HCT116 (cell line): ENCODE measurements at places on chromosomes 16 and 17. TPM values are rescaled to one million over a fixed set of nuclear protein-coding genes. Genes with fewer than 3 reads are reported as not detected.

TBC1D3E gene
- not detected for total RNA-seq

HSPB9 gene
- total RNA-seq = not detected

C1QL1 gene
- total RNA-seq = 3.5 TPM

QPRT gene
- 0.52 TPM for total RNA-seq

PABPN1L gene
- 0.57 TPM for total RNA-seq

MARVELD3 gene
- total RNA-seq = 20.9 TPM

GFAP gene
- total RNA-seq = not detected

SECTM1 gene
- total RNA-seq = 6.8 TPM

SLFN5 gene
- total RNA-seq = 23.7 TPM

KRTAP4-6 gene
- total RNA-seq = not detected

ANKRD40CL gene
- 0.57 TPM for total RNA-seq

- H3K4me3 ChIP-seq = no peak overlapping the region
- no peak overlapping the region for H3K27ac ChIP-seq
- H3K36me3 ChIP-seq = no peaks in the 10 kb centered on the region
- no peak for DNase-seq
Measured at GRCh38 chr16:64983963-64984362, 137.9 kb downstream of the CDH11 start.

DNA sequence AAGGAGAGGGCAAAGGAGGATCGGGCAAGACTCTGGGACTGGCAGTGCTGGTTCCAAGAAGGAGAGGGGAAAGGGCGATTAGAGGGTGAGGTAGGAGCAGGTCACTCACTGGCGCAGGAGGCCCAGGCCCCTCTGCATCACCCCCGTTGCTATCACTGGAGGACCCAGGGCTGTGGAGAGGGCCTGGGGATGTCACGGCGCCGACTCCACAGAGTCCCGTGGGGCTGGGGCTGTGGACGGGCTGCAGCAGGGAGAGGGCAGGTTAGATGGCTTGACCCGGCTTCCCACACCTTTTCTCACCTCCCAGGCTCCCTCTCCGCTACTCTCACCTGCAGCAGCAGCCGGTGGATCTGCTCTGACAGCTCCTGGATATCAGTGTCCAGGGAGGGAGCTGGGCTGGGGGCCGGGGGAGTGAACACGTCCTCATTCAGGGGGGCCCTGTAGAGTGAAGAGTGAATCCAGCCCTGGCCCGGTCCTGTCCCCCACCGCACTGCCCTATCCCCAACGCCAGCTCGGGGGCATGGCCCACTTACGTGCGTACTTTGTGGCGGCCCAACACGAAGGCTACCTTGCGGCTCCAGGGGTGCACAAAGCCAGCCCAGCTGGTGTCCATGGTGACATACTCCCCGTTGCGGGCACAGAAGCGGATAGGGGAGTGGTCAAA is 4.9 kb downstream of the PER1 start:
- no peak overlapping the region for H3K4me3 ChIP-seq
- no peaks in the 10 kb centered on the region for H3K27me3 ChIP-seq
- H3K27ac ChIP-seq = peak overlapping the region; percentile 18; the same call in 1 of the 2 replicates
- H3K4me1 ChIP-seq = peaks cover 6% of the 10 kb centered on the region

GRCh38 chr16:17403859-17404545 is 66.8 kb downstream of the XYLT1 start:
- H3K4me3 ChIP-seq = no peak overlapping the region
- no peaks in the 10 kb centered on the region for H3K36me3 ChIP-seq
- no peak overlapping the region for H3K27ac ChIP-seq
- H3K27me3 ChIP-seq = peaks cover 2% of the 10 kb centered on the region; the same call in 1 of the 2 replicates

DNA sequence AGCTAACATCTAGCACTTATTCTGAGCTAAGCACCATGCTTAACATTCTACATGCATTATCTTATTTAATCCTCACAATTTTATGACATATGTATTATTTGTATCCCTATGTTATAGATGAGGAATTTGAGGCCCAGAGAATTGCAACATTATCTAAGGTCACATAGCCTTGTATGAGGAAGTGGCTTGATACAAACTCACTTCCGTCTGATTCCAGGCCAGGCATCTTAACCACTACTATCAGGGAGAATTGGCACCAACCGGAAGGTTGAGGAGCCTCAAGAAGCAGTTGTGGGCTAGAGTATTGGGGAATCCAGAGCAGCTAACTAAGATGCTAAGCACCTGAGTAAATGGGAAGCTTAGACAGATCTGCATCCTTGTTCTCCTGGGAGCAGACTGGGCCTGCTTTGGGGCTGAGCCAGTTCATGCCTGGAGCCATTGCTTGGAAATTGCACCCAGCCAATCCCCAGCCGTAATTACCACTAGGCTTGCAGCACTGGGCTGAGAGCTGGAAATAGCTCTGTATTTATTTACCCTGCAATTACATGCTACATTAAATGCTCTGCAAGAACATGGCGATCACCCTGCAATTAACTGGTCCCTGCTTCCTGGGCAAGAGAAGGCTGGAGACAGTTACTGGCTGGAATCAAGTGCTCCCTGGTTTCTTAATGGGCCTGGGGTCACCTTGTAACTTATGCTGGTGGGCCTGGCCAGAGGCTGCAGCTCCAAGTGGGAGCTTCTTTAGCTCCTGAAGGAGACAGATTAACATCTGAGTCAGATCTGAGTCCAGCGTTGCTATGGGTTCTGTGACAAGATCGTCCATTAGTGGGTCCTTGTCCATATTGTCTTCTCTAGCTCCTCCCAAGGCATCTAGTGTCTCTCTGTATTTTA is 273.1 kb upstream of the CCL2 start:
- no peaks in the 10 kb centered on the region for H3K27me3 ChIP-seq
- no peak overlapping the region for H3K4me3 ChIP-seq
- DNase-seq = no peak
- H3K4me1 ChIP-seq = no peaks in the 10 kb centered on the region

- no peak for DNase-seq
- H3K27ac ChIP-seq = no peak overlapping the region
- H3K36me3 ChIP-seq = no peaks in the 10 kb centered on the region
Measured at GRCh38 chr16:85149776-85150175, 37.5 kb upstream of the CIBAR2 start.

DNA sequence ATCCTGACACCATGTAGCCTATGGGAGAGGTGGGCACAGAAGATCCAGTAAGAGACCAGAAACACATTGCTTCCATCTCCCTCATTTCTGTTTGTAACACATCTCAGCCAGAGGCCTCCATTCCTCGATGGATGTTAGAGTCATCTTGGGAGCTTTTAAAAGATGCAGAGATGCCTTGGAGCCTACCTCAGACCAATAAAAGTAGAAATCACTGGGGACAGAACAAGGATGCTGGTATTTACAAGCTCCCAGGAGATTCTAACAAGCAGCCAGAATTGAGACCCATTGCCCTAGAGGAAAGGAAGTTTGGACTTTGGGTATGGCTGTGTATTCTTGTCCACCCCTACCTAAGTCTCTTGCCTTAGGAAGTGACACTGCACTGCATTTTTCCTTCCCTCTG is 40.8 kb downstream of the HS3ST3A1 start:
- no peak for DNase-seq
- H3K27me3 ChIP-seq = no peaks in the 10 kb centered on the region
- no peaks in the 10 kb centered on the region; the same call in 1 of the 2 replicates for H3K4me1 ChIP-seq
- H3K36me3 ChIP-seq = no peaks in the 10 kb centered on the region

- H3K36me3 ChIP-seq = peaks cover 12% of the 10 kb centered on the region
- peak within 1 kb of the TSS; percentile 85 for H3K27ac ChIP-seq
- H3K27me3 ChIP-seq = no peaks in the 10 kb centered on the region
- H3K4me1 ChIP-seq = peaks cover 11% of the 10 kb centered on the region
- peak within 1 kb of the TSS; percentile 85 for H3K4me3 ChIP-seq
- DNase-seq = peak; percentile 96
Measured at GRCh38 chr17:75205037-75205792, at the start of gene NUP85. NUP85 (plus strand) TSS chr17:75205679; CDS start chr17:75205762, 83 bp downstream.

- no peaks in the 10 kb centered on the region for H3K27me3 ChIP-seq
- H3K27ac ChIP-seq = peak overlapping the region; percentile 97
- peaks cover 5% of the 10 kb centered on the region; the same call in 1 of the 2 replicates for H3K36me3 ChIP-seq
Measured at GRCh38 chr17:57953219-57953618, 2.0 kb downstream of the CUEDC1 start.

- no peaks in the 10 kb centered on the region for H3K4me1 ChIP-seq
- H3K27ac ChIP-seq = no peak overlapping the region
- no peak overlapping the region for H3K4me3 ChIP-seq
- no peaks in the 10 kb centered on the region for H3K27me3 ChIP-seq
- H3K36me3 ChIP-seq = no peaks in the 10 kb centered on the region
Measured at GRCh38 chr16:57988929-57989328, 11.5 kb downstream of the ZNF319 start.

DNA sequence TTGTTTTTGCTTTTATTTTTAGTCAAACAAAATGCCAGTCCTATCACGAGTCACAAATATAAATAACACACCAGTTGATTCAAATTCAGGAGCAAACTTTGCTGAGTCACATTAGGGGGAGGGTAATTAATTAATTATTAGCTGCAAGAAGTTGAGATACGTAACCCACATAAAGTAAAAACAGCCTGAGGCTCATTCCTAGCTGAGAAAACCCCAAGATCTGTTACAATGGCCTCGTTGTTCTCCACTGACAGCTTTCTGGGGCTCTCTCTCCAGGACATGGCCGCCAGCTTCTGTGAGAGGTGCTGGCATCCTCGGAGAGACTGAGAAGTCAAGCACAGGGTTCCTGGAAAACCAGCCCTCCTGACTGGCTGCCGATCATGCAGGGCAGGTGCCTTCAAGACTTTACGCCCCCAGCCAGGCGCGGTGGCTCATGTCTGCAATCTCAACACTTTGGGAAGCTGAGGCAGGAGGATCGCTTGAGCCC is 11.1 kb downstream of the RAB40B start:
- no peak overlapping the region for H3K27ac ChIP-seq
- no peak for DNase-seq
- no peaks in the 10 kb centered on the region for H3K27me3 ChIP-seq
- H3K36me3 ChIP-seq = no peaks in the 10 kb centered on the region

- no peak overlapping the region for H3K27ac ChIP-seq
- H3K4me1 ChIP-seq = no peaks in the 10 kb centered on the region
- no peak for DNase-seq
- H3K27me3 ChIP-seq = peaks cover 21% of the 10 kb centered on the region
Measured at GRCh38 chr17:8868529-8868951, 1.1 kb upstream of the PIK3R6 start.

GRCh38 chr16:49757559-49758069 is 98.3 kb downstream of the ZNF423 start:
- no peaks in the 10 kb centered on the region for H3K36me3 ChIP-seq
- H3K4me1 ChIP-seq = no peaks in the 10 kb centered on the region; the same call in 1 of the 2 replicates
- no peak for DNase-seq
- H3K27ac ChIP-seq = no peak overlapping the region
- no peak overlapping the region for H3K4me3 ChIP-seq

DNA sequence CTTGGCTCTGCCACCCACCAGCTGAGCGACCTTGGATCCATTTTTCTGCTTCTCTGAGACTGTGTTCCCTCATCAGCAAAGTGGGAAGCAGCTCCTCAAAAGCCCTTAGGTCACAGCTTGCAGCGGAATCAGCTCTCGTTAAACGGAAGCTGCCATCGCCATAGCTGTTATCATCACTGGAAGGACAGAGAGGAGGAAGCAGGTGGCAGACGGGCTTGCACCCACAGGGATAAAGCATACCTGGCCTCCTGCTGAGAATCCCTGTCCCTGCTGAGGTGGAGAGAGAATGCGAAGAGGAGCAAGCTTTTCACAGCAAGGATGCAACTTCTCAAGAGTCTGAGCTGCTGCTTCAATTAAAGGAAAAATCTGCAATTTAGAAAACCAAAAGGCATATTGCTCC is 106.6 kb downstream of the CLEC16A start:
- H3K4me3 ChIP-seq = no peak overlapping the region
- peaks cover 12% of the 10 kb centered on the region for H3K4me1 ChIP-seq
- H3K36me3 ChIP-seq = no peaks in the 10 kb centered on the region; the same call in 1 of the 2 replicates

DNA sequence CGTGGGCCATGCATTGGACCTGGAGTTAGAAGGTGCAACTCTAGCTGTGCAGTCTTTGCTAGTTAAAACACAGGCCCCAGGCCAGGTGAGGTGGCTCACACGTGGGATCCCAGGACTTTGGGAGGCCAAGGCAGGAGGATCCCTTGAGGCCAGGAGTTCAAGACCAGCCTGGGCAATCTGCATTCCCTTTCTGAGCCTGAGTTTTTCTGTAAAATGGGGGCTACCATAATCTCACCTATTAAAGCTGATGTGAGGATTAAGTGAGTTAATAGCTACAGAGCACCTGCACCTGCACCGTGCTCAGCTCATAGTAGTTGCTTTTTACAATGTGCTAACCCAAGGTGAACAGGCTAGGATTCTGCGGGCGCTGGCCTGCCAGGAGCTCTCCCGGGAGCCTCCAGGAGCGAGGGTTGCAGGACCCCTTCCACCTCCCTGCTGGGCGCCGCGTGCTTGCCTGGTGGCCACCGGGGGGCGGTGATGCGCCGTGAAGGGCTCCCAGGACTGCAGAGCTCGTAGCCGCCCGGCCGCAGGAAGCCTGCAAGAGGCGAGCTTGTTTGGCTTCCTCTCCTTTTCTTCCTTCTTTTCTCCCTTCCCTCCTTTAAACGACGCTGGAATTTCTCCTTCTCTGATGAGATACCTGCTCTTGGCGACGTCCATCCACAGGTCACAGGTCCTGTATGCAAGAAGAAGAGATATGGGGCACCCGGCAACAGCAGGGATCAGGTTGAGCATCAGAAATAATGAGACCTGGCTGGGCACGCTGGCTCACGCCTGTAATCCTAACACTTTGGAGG is 51.3 kb downstream of the ZFP90 start:
- H3K27me3 ChIP-seq = no peaks in the 10 kb centered on the region
- H3K4me3 ChIP-seq = peak overlapping the region; percentile 27
- H3K27ac ChIP-seq = no peak overlapping the region
- H3K4me1 ChIP-seq = no peaks in the 10 kb centered on the region; the same call in 1 of the 2 replicates

GRCh38 chr16:1428511-1428910 is 2.4 kb upstream of the PERCC1 start:
- H3K4me3 ChIP-seq = no peak overlapping the region
- no peak for DNase-seq
- H3K27me3 ChIP-seq = no peaks in the 10 kb centered on the region
- H3K27ac ChIP-seq = no peak overlapping the region; the same call in 1 of the 2 replicates

DNA sequence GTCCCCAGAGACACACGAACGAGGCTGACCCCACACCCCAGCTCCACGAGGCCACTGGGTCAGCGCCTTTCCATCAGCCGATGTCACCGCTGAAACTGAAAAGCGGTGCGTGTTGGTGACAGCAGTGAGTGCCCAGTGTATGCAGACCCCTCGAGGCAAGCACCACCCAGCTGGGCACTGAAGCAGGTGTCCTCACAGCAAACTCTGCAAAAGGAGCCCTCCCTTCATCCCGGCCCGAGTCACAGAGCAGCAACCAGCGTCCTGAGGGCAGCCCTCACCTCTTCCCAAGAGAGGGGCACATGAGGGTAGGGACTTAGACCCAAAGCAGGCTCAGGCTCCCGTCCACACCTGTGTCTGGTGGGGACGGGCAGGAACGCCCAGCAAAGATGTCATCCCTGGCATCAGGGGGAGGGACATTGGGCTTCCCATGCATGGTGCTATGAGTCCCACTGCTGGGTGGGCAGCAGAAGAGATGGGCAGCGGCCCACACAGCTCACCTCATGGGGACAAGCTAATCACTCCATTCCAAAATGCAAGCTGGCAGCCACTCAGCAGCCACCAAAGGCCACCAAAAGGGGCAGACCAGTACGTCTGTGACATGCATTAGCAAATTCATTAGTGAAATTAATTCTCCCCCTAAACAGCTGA is 49.2 kb downstream of the RBFOX3 start:
- H3K36me3 ChIP-seq = no peaks in the 10 kb centered on the region
- DNase-seq = no peak
- no peak overlapping the region; the same call in 1 of the 2 replicates for H3K27ac ChIP-seq
- peaks cover 23% of the 10 kb centered on the region for H3K4me1 ChIP-seq
- peaks cover 4% of the 10 kb centered on the region; the same call in 1 of the 2 replicates for H3K27me3 ChIP-seq
